ENCODE measurements at places on chromosomes 6 and 20. TPM values are rescaled to one million over a fixed set of nuclear protein-coding genes. Genes with fewer than 3 reads are reported as not detected.

The KCNK16 gene
- not detected for total RNA-seq

GRCh38 chr6:103723438-103724322 is 1136.0 kb downstream of the HACE1 start:
- DNase-seq = no peak

DNA sequence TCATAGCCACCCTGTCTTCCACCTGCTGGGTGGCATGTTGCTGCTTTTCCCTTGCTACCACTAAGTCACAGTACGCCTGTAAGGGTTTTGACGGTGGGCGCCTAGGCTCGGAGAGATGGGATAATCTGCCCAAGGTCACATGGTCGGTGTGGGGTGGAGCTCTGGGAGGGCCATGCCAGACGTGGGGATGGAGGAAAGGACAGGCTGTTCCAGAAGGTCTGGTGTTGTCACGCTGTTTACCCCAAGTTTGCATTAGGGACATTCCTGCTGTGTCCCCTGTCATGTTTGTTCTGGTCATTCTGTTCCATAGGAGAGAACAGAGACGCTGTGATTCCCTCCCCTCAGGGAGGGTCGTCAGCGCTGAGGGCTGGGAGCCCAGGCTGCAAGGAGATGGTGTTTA is 16.1 kb downstream of the IP6K3 start:
- no peak for DNase-seq

The CPNE1 gene
- 253 TPM for total RNA-seq

GRCh38 chr6:53986165-53986720 is 125.0 kb upstream of the MLIP start:
- peak; percentile 21 for DNase-seq

GRCh38 chr6:43912116-43912577 is 142.1 kb downstream of the VEGFA start:
- no peak for DNase-seq

- DNase-seq = no peak
These were observed 8.7 kb upstream of the DSP start for GRCh38 chr6:7532821-7533220.

DNA sequence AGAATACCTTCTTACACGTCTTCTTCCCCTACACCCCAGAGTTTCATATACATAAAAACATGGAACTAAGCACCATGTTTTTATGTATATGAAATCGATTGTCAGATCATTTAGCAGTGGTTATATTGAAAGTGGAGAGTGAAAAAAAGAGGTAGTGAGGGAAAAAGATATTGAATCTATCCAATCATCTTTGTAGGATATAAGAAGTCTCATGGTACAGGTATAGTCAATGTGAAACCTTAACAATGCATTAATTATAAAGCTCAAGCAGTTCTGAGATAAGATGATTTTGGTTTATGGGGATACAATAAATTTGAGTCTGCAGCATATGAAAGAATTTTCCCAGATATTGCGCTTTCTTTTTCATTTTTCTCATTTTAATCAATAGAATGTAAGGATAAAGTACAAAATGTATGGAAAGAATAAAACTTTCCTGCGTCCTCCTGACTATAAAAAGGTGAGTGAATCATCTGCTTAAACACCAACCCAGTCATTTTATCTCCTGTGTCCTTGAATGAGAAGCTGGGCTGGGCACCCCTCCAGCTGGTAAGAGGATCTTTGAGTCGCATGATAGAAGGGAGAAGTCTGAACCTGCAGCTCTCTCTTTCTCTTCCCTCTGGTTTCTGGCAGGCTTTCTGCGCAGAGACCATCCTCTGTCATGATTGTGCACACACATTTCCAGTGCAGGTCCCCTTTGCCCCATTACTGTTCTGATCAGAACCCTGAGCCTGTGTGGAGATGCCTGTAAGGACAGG is 28.1 kb upstream of the AKIRIN2 start:
- peak; percentile 44 for DNase-seq

DNA sequence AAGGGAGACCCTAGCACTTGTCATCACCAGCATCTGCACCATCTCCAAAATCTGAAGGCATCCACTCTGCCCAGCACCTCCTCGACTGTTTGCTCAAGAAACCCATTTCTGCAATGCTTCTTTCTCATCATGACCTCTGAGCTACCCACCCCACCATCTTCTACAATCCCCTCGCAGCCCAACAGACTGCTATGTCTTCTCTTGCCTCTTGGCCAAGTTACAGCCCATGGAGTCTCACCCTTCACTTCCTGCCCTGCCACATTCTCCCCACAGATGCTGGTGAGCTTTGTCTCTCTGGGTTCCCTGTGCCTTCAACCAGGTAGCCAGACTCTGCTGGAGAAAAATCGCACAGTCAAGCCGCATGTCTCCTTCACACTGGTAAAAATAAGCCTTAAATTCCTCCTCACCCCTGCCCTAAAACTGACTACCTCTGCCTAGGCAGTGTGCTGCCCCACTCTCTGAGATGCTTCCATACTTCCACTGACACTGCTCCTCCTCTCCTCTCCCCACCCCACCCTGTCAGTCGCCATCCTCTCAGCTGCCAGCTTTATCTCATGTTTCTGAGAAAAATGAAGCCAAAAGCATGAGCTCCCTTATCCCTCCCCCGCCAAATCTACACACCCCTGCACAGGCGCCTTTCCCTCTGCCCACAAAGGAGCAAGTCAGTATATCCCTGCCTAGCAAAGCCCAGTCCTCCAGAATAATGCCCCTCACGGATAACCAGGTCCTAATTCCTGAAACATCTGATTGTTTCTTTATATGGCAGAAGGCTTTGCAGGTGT is 2.3 kb upstream of the TXNDC5 start:
- no peak for DNase-seq

The PKIG gene
- 4.1 TPM for total RNA-seq

The MRPL14 gene
- total RNA-seq = 49.5 TPM

GRCh38 chr20:64176971-64177370 is 12.7 kb downstream of the MYT1 start:
- DNase-seq = no peak

DNA sequence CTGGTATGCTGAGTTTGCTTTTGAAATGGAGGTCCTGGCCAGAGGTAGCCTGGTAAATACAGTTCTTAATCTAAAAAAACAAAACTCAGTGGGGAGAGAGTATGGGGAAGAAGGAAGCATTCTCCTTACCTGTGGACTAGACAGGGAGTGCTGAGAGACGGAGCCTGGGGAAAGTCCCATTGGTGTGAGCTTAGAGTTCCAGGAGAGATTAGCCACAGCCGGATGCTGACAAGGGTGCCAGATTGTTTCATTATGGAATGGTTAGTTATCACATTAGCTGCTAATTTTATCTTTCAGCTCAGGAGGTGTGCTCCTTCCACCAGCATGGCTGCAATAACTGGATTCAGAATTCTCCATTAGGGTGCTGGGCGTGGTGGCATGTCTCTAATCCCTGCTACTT is 75.9 kb downstream of the RREB1 start:
- DNase-seq = no peak

The MAS1 gene
- not detected for total RNA-seq

The RBM24 gene
- not detected for total RNA-seq

GRCh38 chr20:58408603-58409246 is 19.7 kb downstream of the VAPB start:
- DNase-seq = no peak

- no peak for DNase-seq
These were observed 210.9 kb downstream of the SLC24A3 start for GRCh38 chr20:19423097-19423899.

GRCh38 chr6:44898296-44898930 is 429.7 kb upstream of the RUNX2 start:
- no peak for DNase-seq

DNA sequence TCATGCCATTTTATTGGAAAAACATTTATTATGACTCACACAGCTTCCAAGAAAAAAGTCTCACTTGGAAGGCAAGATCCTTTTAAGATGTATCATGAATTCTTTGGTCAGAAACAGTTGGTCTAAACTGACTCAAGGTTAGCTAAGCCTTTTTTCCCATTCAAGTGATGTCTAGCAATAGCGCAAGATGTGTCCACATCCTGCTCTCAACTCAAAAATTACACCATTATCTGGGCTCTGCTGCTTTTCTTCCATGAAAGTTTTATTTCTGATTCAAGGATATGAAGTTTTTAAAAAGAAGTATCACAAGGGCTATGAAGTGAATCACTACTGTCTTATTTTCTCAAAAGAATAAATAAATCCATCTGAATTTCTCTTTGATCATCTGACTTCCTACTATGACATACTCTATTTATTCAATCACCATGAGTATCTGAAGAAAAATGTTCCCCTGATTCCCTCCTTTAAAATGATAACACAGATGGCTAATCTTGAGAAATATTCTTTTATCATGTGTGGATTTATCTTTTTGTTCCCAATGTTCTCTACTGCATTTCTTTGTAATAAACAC is 139.2 kb downstream of the AHI1 start:
- DNase-seq = no peak

The CRIP3 gene
- 2.9 TPM for total RNA-seq

The LAMP5 gene
- not detected for total RNA-seq

- no peak for DNase-seq
These were observed 1.3 kb upstream of the LIME1 start for GRCh38 chr20:63734946-63735858.

DNA sequence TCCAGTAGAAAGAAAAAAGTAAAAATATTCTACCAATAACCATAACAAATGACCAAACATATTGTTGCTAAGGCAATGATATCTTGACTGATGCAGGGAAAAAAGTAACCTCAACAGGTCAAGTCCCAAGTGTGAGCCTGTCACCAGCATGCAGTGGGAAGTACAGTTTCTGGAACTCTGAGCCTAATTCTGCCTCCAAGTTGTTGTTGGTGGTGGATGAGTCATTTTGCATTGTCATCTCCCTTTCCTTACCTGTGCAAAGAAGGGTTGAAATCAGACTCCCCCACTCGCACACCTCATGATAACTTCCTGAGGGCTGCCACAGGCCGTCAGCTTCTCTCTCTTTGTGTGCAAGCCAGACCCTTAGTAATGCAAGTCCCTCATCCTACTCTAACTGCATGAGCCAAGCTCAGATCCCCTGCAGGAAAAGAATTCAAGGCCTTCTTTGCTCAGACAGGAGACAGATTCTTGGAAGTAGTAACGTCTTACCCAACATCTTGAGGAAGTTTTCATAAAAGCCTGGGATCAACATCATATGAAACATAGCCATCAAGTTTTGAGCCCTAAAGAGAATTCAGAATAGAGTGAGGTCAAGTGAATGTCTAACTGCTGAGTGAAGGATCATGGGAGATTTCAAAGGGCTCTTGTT is 207.6 kb upstream of the FOXA2 start:
- DNase-seq = no peak

DNA sequence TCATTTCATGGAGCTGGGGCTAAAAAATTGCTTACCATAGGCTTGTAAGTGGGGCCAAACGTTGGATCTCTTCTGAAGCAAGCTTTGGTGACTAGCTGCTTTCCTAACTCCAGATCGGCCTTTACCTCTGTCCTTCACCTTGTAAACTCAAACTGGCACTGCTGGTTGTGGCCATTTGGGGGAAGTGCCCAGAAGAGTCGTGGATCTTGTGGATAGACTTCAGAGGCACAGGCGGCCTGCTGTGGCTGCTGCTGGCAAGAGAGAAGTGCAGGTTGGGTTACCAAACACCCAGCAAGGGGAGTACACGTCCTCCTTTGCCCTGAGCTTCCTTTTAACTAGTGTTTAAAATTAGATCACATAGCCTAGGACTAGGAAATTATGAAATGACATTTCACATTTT is 36.8 kb upstream of the KLHL31 start:
- no peak for DNase-seq

The OVOL2 gene
- not detected for total RNA-seq

DNA sequence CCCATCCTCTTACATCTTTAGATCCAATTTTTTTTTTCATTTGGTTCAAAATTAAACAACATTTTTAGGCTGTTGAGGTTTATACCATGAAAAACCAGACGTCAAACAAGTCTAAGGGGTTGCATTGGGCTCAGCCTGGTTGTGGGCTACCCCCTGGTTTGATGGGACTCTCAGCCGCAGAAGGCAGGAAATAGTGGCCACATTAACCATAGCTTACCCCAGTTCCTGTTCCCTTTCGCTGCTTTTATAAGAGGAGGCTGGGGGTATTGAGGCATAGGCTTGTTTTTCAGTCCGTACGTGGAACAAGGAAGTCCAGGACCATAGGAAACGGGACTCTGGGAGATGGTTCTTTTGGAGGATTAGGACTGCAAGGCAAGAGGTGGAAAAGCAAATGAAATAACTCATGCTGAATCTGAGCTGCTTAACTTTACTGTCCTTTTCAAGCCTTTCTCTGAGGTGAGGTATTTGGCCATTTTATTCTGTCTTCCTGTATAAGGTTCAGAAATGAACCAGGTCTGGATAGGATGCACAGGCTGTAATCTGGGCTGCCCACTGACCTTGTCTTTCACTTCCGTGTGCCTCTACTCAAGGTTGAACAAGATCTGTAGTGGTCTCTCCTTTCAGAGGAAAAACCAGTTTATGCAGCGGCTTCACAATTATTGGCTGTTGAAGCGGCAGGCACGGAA is 7.7 kb downstream of the BRPF3 start:
- peak; percentile 61 for DNase-seq

GRCh38 chr6:151236668-151237401 is 2.9 kb upstream of the AKAP12 start:
- DNase-seq = no peak

DNA sequence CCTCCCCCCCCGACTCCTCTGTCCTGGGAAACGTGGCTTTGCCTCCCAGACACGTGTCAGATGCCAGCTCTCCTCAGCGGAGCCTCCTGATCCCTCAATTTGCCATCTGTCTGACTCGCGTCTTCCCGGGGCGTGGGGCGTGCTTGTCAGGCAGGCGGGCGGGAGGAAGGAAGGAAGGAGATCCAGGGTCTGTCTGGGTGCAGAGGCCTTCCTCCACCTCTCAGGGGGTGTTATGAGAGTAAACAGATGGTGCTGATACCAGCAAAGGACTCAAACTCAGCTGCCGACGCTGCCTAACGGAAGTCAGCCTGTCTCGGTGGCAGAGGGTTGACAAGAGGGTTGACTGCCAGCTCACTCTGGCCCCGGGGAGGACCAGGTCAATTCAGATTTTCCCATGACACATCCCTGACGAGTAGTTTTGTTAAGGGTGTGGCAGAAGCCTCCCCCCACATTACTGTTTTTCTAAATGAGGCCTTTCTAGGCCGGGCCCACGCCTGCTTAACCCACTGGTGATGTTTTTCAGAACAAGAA is 17.0 kb downstream of the UQCC2 start:
- peak; percentile 88 for DNase-seq

The GPLD1 gene
- total RNA-seq = 0.19 TPM

DNA sequence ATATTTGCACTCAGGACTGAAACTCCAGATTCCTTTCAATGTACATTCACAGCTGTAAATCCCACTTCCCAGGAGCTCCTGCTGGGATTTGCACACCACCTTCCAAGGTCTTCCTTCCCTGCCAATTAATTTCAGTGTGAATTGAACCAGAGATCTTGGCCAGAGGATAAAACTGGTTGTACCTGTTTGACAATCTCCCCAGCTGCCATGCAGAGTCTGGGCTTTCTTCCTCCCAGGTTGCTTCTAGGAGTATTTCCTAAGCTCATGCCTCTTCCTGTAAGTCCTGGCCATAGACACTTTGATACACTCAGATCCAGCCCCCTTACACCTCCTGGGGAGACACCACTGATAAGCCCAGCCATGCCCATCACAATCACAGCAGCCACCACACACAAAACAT is 15.6 kb downstream of the MAFB start:
- no peak for DNase-seq

Measured in activated CD4-positive, alpha-beta memory T cell treated with anti-CD3 and anti-CD28 coated beads for 36 hours (primary cell).